ENCODE measurements at places on chromosomes 4 and X.
A peak's percentile ranks its signal among the peaks of the same experiment; 100 is the strongest.

DNA sequence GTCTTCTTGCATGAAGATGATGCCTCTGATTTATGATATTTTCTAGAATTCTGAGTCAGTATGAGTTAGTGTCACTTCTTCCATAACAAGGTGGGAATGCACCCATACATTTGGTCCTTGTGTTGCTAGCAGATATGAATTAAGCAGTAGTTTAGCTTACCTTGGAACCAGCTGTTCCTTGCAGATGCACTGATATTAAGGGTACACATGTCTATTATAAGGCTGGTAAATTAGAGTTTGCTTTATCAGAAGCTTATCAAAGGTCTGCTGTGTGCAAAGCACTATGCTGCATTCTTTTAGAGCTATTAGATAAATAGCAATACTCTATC is 36.5 kb downstream of the AFF1 start:
- DNase-seq: no peak

- DNase-seq: no peak
Observed at GRCh38 chr4:1218634-1219565, 30.0 kb downstream of the CTBP1 start.

DNA sequence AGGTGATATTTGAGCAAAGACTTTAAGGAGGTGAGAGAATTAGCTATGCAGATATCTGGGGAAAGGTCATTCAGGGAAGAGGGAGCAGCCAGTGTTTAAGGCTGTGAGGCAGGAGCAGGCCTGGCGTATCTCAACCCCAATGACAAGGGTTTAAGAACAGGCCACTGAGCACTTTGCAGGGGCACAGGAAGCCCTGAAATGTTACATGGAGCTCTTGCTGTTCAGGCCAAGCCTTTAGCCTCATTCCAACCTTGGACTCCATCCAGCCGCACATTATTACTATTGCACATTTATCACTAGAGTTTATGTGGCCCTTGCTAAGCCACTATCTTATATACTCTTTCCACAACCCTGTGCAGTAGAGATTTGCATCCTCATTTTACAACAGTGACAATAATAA is 114.0 kb downstream of the EFNB1 start:
- no peak for DNase-seq

GRCh38 chrX:31606771-31607170 is 534.9 kb upstream of the FTHL17 start:
- no peak for DNase-seq

DNA sequence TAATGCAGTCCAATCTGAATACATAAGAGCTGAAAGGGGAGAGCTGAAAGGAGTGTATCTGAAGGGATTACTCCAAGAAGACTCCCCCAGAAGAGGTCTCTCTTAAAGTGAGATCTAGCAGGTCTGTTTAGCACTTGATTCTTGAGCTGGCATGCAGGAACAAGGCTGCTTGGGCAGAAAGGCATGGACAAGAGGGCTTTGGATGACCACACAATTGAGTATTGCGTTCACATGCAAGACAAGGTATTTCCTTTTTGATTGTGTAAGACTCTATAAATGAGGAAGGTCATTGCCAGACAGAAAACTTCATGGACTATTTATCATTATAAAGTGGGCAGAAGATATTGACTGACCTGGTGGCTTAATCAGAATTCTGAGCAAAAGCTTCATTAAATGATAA is 145.5 kb upstream of the AFF2 start:
- DNase-seq: no peak

DNA sequence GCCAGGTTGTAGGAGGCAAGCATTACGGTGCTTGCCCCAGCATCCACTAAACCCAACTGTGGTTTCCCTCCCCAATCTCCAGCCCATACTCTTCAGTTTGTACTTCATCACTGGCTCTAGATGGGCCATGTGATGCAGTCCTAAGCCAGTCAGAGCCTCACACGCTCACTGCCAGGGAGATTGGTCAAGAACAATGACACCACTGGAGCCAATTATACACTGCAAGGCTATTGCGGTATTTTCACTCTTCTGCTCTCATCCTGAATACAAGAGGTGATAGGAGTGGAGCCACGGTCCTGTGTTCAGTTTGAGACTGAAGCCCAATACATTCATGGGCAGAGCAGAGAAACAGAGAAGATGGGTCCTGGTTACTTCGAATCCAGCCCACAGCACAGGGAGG is 58.4 kb downstream of the SEPSECS start:
- no peak for DNase-seq

- no peak for DNase-seq
Observed at GRCh38 chrX:131588995-131589394, 45.1 kb downstream of the OR13H1 start.

- no peak for DNase-seq
Observed at GRCh38 chrX:41236629-41237028, 97.3 kb upstream of the DDX3X start.

DNA sequence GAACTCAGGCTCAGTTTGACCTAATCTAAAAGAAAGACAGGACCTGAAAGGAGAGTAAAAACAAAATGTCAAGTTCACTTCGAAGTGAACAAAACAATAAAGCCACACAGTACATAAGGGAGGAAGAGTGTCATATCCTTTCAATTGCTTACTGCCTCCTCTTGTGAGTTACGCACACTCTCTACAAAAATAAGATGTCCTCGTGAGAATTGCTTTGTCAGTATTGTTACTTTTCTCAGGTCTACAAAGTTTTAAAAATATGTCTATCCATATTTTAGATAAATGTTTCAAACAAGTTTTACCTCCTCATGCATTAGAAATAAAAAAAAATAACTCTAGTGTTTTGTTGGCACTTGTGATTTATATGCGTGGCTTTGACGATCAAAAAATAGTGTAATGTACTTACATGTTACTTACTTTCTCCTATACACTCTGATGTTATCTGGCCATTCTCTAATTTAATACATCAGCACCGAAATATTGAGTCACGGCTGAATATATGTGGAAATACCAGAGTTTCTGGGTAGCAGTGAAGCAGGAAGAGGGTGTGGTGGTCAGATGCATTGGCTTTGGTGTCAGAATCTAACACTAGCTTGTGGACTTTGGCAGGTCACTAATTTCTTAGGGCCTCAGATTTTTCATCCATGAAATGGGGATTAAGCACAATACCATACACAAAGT is 8.1 kb upstream of the MRPL1 start:
- DNase-seq: no peak

DNA sequence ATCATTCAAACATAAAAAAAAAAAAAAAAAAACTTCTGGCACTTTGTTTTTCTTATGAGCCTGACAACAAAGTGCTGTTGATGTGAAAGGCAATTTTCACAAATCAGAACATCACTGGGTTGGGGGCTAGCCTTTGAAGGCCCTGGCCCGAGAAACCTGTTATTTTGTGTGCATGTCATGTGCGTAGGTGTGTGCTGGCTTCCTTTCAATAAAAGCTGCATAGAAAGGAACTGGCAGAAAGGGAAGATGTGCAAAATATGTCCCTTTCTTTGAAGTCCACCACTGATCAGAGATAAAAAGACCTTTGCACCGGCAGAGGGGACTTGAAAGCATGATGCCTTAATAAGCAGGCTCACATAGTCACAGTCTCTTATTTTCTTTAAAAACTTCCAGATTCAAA is 170.8 kb upstream of the RASGEF1B start:
- DNase-seq: no peak

GRCh38 chr4:72505314-72505744 is 63.7 kb downstream of the ADAMTS3 start:
- no peak for DNase-seq

- DNase-seq: peak; percentile 76
Observed at GRCh38 chr4:39527296-39528060, at the start of gene UGDH. Gene UGDH (minus strand): TSS chr4:39527439. CDS start chr4:39521512, 5,927 bp downstream.
